Left lung (tissue), 14 donors: ENCODE measurements at places on chromosomes 2 and 18.

DNA sequence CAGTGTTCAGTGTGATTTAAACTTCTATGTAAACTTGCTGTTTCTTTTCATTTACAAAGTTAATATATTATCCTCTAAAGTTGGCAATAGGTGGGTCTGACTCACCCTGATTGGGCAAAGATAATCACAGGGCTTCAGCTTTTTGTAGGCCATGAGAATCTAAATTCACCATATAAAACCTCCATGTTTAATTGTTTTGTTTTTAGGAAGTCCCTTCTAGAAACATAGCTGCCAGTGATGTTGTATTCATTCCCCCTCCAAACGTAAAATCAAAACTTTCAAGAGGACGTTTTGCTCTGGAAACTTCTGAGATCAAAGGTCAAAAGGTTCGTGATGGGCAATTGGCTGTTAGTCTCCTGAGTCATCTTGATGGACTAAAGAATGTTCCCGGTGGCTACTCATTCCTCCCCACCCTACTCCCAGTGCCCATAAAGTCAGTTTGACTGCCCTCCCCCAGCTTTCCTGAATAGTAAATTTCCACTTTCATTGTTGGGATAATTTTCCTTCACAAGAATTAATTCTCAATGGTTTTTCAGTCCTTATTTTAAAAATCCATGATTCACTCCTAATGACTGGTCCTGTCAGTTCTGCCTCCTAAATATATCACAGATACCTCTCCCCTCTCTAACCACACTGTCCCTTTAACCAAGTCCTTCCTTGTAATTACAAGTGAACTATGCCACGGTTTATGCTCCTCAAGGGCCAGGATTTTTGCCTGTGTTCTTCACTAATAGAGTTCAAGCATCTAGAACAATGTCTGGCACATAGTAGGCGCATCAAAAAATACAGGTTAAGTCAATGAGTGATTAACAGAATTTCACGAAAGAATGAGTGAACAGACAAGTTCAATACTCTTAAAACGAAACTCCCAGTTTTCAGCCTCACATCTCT lies 164.4 kb upstream of the VRK2 start:
- no peaks in the 10 kb centered on the region for H3K27me3 ChIP-seq
- DNase-seq = no peak
- H3K4me3 ChIP-seq = no peak overlapping the region
- H3K4me1 ChIP-seq = no peaks in the 10 kb centered on the region
- H3K27ac ChIP-seq = no peak overlapping the region

- H3K4me3 ChIP-seq = peak overlapping the region; percentile 27
- DNase-seq = no peak
- peak overlapping the region; percentile 15 for H3K27ac ChIP-seq
- no peaks in the 10 kb centered on the region for H3K36me3 ChIP-seq
- H3K27me3 ChIP-seq = peaks cover 9% of the 10 kb centered on the region
Observed at GRCh38 chr2:17517481-17518211, 594 bp downstream of the RAD51AP2 start.

GRCh38 chr2:64792995-64793639 lies 139.4 kb upstream of the SERTAD2 start:
- H3K27ac ChIP-seq = no peak overlapping the region
- no peak overlapping the region for H3K4me3 ChIP-seq
- peaks cover 7% of the 10 kb centered on the region for H3K4me1 ChIP-seq
- H3K36me3 ChIP-seq = no peaks in the 10 kb centered on the region
- DNase-seq = no peak

GRCh38 chr2:27765621-27766286 lies 5.8 kb upstream of the MRPL33 start:
- peak overlapping the region; percentile 22 for H3K4me3 ChIP-seq
- peak; percentile 65 for DNase-seq
- no peaks in the 10 kb centered on the region for H3K36me3 ChIP-seq
- no peaks in the 10 kb centered on the region for H3K4me1 ChIP-seq
- no peaks in the 10 kb centered on the region for H3K27me3 ChIP-seq
- H3K27ac ChIP-seq = peak overlapping the region; percentile 76

DNA sequence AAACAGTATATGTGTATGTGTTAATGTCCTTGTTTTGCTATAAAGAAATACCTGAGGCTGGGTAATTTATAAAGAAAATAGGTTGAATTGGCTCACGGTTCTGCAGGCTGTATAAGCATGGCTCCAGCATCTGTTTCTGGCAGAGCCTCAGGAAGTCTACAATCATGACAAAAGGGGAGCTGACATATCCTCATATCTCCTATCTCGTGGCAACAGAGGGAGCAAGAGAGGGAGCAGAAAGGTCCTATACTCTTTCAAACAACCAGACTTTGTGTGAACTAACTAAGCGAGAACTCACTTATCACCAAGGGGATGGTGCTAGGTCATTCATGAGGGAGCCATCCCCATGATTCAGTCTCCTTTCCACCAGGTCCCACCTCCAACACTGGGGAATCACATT lies 13.0 kb downstream of the CALCRL start:
- H3K4me3 ChIP-seq = no peak overlapping the region
- H3K27me3 ChIP-seq = no peaks in the 10 kb centered on the region
- no peak for DNase-seq
- no peaks in the 10 kb centered on the region for H3K36me3 ChIP-seq
- H3K27ac ChIP-seq = peak overlapping the region; percentile 34
- peaks cover 6% of the 10 kb centered on the region for H3K4me1 ChIP-seq

DNA sequence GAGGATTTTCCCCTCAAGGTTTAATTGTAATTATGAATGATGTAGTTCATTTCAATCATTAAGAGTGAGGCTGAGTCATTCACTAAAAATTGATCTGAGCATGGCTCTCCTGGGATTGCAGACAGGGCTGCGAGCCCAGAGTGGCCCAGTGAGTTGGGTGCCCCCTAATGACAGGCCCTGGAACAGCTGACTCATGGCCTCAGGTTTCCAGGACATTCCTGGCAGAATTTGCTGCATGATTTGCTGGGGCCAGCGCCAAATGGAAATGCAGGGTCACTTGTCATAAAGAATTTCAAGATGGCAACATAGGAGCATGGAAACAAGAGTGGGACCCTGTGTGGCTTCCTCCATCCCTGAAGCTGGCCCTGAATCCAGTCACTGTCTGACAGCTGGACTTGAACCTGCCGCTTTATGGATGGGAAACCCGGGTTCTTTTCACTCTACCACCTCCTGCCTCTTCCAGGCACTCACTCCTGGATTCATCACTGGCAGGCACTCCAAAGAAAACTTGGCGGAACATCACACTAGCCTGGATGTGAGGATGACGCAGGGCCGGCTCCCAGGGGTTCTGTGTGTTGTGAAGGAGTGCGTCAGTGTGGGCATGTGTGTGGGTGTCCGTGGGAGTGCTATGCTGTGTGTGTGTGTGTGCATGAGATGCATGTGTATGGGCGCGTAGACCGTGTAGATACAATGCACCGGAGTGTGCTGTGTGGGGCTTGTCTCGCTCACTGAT lies 15.2 kb downstream of the OTOF start:
- H3K4me1 ChIP-seq = peaks cover 3% of the 10 kb centered on the region
- H3K27ac ChIP-seq = no peak overlapping the region
- no peaks in the 10 kb centered on the region for H3K36me3 ChIP-seq
- H3K27me3 ChIP-seq = no peaks in the 10 kb centered on the region
- no peak overlapping the region for H3K4me3 ChIP-seq

DNA sequence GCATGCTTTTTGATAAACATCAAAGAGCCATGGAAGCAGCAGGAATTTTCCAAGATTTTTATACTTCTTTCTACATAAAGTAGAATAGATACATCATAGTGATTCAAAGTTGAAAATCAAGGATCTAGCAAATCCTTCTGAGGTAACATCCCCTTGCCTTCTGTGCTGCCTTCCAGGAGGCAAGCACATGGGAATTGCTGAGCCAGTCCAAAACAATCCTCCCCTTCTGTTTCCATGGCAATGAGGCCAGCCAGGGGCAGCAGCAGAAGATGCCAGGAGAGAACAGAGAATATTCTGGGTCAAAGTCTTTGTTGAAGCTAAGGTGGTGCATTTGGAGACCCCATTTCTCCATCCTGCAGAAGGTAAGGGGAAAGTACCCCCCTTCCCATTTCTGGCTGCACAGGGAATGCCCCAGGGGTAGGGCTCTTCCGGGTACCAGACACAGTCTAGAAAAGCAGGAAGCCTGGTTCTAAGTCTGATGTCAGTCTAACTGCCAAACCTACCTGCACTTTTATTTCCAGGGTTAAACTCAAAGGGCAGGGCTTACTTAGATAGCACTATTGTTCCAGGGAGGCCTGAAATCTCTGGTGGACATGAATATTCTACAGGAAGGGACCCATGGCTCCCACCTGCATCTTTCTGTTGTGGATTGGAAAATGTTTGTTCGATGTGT lies 22.1 kb downstream of the CENPA start:
- H3K36me3 ChIP-seq = no peaks in the 10 kb centered on the region
- no peak for DNase-seq
- peaks cover 22% of the 10 kb centered on the region for H3K27me3 ChIP-seq
- no peak overlapping the region for H3K4me3 ChIP-seq
- no peak overlapping the region for H3K27ac ChIP-seq

GRCh38 chr18:52433797-52434196 lies 93.8 kb downstream of the DCC start:
- no peak overlapping the region for H3K27ac ChIP-seq
- no peak overlapping the region for H3K4me3 ChIP-seq
- no peaks in the 10 kb centered on the region for H3K36me3 ChIP-seq
- H3K27me3 ChIP-seq = no peaks in the 10 kb centered on the region

GRCh38 chr2:119062179-119062578 lies 96.4 kb downstream of the C1QL2 start:
- DNase-seq = no peak
- H3K27me3 ChIP-seq = no peaks in the 10 kb centered on the region
- no peak overlapping the region for H3K27ac ChIP-seq
- no peaks in the 10 kb centered on the region for H3K36me3 ChIP-seq

DNA sequence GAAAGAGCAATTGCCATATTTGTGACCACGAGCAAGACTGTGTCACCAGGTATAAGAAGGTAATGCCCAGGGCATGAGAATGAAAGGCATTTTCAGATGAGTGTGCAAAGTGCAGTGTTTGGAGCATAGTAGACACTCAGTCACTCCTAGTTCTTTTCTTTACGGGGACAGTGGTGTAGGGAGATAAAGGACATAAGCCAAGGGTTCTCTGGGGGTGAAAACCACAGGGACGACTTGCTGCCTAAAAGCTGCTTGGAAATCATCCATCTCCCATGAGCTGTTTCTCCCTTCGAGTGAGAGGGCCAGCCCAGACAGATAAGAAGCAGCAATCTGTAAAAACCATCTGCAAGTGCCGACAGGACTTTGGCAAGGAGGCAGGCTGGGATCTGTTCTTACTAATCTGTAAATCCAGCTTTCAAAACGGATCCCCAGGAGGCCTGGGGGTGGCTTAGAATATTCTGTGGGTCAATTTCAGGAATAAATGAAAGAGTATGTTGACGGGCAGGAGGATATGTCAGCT lies 221.6 kb downstream of the LPIN1 start:
- H3K27me3 ChIP-seq = no peaks in the 10 kb centered on the region
- H3K4me1 ChIP-seq = no peaks in the 10 kb centered on the region

DNA sequence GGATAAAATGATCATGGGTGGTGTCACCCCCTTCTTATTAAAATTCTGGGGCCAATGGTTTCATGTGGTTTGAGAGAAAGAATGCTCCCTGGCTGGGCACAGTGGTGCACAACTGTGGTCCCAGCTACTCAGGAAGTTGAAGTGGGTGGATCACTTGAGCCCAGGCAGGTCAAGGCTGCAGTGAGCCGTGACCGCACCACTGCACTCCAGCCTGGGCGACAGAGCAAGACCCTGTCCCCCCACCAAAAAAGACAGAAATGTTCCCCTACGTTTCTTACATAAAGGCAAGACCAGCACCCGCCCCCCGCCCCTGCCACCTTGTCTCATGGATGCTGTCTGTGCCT lies 53.0 kb upstream of the ID2 start:
- H3K4me1 ChIP-seq = no peaks in the 10 kb centered on the region
- DNase-seq = peak; percentile 19
- no peaks in the 10 kb centered on the region for H3K36me3 ChIP-seq
- no peaks in the 10 kb centered on the region for H3K27me3 ChIP-seq
- no peak overlapping the region for H3K27ac ChIP-seq
- H3K4me3 ChIP-seq = no peak overlapping the region

DNA sequence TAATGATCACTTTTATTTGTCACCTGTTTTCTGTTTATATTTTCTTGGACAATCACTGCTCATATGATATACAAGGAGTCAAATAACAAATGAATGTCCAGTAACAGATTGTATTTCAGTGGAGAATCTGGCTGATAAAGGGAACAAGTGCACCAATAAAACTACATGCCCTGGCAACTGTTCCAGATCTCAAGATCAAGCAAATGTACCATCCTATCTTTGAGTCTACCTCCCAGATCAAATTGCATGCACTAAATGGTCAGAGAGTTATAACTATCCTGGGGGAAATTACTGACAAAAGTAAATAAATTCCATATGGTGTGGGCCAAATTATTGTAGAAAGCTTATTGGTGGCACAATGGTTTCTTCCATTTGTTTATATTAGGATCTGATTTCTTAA lies 452.8 kb downstream of the MBD2 start:
- H3K4me3 ChIP-seq = no peak overlapping the region
- H3K27me3 ChIP-seq = no peaks in the 10 kb centered on the region
- no peaks in the 10 kb centered on the region for H3K4me1 ChIP-seq
- DNase-seq = no peak
- H3K36me3 ChIP-seq = no peaks in the 10 kb centered on the region

- H3K27ac ChIP-seq = peak overlapping the region; percentile 97
- H3K36me3 ChIP-seq = peaks cover 8% of the 10 kb centered on the region
- H3K4me1 ChIP-seq = peaks cover 86% of the 10 kb centered on the region
- H3K4me3 ChIP-seq = no peak overlapping the region
- DNase-seq = no peak
- H3K27me3 ChIP-seq = no peaks in the 10 kb centered on the region
Observed at GRCh38 chr18:77063260-77063659, 69.3 kb downstream of the MBP start.

GRCh38 chr2:74371421-74371820 lies 8.7 kb downstream of the DCTN1 start:
- H3K36me3 ChIP-seq = no peaks in the 10 kb centered on the region
- H3K4me1 ChIP-seq = peaks cover 2% of the 10 kb centered on the region
- no peak overlapping the region for H3K27ac ChIP-seq
- H3K27me3 ChIP-seq = no peaks in the 10 kb centered on the region
